Central memory CD8-positive, alpha-beta T cell (primary cell): ENCODE measurements at places on chromosomes 11 and 22.

- no peak for DNase-seq
These were observed 51.4 kb upstream of the SHISAL1 start for GRCh38 chr22:44363980-44364750.

DNA sequence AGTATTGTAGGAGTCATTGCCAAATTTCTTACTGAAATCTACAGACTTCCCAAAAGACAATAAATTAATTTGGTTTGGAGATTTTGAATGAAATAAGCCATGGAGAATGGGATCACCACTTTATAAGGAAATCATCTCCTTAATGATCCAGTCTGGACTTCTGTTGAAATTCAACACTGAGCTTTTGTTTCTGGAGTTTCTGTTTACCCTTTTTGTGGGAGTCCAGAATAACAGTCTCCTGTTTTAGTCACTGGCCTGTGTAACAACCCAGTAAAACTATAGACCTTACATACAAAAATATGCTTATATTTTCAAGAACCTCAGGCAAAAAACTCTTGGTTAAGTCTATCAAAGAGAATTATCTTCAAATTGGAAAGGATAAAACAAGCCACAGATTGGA lies 321.7 kb upstream of the PLET1 start:
- no peak for DNase-seq

GRCh38 chr11:45651841-45652749 lies 13.3 kb downstream of the CHST1 start:
- DNase-seq, result no peak

- DNase-seq, result no peak
These were observed 44.5 kb downstream of the TRIOBP start for GRCh38 chr22:37741312-37741795.

DNA sequence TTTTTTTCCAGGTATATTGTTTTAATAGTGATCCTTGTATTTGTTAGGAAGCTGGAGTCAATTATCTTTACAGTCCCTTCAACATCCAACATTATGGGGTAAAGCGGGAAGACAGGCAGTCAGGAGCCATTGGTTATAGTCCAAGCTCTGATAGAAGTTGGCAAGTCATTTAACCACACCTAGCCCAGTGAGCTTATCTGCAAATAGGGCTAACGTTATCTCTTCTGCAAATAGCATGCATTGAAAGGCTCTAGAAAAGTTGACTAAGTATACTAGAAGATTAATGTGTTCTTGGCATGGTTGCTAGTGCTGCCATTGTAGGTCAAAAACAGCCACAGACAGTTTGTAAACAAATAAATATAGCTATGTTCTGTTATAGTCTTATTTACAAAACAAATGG lies 520.7 kb downstream of the OPCML start:
- no peak for DNase-seq
